ENCODE measurements at places on chromosomes 6 and 20.

GRCh38 chr20:25020345-25020744 is 27.8 kb upstream of the APMAP start:
- no peak for DNase-seq

DNA sequence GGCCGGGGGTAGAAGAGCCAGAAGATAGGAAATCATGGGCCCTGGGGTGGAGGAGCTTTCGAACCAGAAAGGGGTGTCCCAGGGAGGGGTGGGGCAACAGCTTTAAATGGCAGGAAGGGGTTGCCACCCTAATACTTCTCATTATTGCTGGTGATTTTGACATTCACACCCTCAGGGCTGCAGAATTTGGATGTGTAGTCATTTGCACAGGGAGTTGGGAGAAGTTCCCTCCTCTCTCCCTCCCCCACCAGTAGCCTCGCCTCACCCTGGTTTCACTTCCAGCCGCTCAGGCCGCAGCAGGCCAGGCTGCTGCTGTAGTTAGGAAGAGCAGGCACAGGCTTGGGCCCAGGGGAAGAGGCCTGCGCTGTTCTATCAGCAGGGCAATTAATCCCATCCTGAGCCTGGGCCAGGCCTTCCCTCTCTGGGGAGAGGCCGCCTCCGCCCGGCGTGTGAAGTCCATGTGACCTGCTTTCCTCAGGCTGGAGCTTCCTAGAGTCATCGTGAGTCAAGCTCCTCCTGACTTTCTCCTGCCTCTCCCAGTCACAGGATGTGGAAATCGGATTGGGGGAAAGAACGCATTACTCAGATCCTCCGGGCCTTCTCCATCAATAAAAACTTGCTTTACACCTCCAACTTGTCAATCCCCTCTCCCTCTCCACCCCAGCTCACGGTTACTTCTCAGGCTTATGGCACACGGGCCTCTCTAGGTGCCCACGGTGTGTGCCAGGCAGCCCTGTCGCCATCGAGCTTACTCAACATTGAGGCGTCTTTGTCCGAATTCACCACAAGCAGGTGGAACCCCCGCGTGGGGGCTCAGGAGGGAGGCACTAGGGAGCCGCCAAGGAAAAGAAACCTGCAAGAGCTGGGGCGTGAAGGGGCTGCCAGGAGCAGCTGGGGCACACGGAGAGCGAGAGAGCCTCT is 7.8 kb downstream of the ADTRP start:
- DNase-seq: no peak

DNA sequence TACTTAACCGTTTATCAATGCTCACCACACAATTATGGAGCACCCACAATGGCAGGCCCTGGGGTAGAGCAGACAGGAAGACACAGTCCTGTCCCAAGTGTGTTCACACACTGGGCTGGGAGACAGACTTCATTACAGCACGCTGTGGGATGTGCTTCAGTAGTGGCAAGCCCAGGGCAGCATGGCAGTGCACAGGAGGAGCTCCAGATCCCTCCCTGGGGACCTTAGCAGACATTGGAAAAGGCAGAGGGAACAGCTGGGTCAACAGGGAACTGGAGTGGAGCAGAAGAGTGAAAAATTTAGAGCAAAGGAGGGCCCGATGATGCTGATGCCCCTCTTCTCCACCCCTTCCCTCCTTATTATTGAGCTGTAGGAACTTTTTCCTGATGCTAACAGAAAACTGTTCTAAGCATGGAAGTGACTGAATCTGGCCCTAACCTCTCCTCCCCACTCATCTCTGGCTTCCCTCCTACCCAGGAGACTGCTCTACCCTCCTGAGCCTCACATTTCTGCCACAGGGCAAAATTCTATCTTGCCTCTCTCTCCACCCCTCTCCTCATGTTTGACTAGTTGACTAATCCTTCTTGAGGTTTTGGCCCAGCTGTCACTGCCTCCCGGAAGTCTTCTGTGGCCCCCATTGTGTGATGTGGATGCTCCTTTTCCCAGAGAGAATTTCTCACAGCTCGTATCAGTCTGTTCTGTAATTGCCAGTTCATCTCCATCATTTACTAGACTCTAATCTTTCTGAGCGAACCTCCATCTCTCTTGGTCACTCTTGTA is 41.3 kb upstream of the NOP56 start:
- no peak for DNase-seq

DNA sequence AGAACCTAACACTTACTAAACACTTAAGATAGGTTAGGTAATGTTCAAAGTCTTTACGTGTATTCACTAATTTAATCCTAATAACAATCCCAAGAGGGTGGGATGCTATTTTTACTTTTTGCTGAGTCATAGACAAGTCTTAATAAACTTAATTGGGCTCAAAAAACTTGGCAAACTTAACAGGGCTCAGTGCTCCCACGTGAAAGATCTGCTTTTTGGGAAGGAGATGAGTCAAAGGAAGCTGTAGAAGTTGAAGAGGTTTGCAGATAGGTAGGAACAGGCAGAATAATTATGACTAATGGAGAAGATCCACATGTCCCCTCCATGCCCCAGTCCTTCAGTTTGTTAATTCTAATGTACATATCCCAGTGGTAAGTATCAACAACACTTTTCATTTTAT is 44.5 kb upstream of the STMND1 start:
- DNase-seq: no peak

DNA sequence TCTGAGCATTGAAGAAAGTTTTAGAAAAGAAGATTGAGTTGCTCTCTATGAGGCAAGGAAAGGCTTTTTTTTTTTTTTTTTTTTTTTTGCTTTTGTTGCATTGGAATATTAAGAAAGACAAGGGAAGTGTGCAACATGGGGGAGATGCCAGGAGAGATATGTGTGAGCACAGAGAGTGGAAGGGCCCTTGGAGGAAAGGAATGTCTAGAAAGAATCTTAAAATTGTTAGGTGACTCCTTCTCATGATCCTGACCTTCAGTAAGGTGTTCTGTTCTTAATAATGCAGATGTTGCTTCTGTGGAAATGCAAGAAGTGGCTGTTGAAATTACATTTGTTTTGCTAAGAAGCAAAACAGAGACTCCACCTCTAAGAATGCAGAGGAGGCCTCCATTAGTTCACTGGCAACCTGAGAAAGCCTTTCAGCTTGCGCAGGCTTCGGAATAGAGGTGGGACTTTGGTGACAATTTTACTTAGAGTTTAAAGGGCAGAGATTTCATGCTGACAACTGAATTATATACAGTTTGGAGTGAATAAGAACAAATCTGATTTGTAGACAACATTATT is 118.0 kb upstream of the ASCC3 start:
- DNase-seq: no peak

DNA sequence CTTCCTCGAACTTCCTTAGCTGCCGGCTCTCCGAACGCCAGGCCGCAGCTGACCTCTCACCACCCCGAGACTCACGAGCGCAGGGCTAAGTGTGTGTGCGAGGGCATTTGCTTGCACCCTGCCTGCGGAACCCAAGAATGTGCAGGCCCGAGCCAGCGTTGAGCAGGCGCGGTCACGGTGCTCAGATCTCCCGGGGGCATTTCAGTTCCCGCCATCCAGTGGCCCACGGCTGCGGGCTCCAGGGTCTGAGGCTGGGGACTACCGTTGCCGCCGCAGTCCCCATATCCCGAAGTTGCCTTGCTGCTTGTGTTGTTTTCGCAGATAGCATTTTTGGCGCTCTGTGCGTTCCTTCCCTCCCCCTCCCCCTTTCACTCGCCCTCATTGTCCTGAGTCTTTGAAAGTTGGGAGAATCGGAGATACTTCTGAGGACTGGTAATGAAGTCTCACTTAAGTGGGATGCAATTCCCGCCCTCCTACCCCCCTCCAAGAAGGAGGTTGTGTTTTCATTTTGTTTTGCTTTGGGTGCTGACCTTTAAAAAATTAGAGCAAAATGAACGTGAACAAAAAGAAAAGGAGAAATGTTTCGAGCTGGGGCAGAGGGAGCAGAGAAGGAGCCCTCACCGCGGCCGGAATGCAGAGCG is 1.7 kb downstream of the NR2E1 start:
- DNase-seq: no peak

DNA sequence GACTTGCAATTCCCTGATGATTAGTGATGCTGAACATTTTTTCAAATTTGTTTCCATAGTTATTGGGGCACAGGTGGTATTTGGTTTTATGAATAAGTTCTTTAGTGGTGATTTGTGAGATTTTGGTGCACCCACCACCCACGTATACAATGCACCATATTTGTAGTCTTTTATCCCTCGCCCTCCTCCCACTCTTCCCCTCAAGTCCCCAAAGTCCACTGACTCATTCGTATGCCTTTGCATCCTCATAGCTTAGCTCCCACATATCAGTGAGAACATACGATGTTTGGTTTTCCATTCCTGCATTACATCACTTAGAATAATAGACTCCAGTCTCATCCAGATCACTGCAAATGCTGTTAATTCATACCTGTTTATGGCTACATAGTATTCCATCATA is 167.3 kb downstream of the MYLK4 start:
- DNase-seq: no peak

DNA sequence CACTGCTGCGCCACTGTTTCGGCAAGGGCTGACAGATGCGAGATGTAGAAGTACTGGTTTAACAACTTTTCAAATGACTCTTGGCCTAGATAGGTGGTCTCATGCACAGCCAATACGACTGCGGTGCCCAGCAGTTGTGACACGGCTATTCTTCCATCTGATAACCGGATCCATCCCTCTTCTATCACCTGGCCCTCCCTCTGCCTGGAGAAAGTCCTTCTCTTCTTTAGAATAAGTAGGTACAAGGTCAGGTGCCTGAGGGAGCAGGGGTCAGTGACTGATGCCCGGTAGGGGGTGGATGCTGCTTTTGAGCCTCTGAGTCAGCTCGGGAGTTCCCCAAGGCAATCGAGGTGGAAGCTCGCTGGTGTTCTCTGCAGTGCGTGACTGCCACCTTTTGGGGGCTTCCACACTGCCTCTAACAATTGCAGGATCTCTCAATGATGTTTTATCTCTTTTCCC is 166.8 kb upstream of the GRIK2 start:
- no peak for DNase-seq

GRCh38 chr6:156056085-156056484 is 600.4 kb upstream of the NOX3 start:
- no peak for DNase-seq

GRCh38 chr20:16926626-16927430 is 178.7 kb downstream of the OTOR start:
- no peak for DNase-seq

DNA sequence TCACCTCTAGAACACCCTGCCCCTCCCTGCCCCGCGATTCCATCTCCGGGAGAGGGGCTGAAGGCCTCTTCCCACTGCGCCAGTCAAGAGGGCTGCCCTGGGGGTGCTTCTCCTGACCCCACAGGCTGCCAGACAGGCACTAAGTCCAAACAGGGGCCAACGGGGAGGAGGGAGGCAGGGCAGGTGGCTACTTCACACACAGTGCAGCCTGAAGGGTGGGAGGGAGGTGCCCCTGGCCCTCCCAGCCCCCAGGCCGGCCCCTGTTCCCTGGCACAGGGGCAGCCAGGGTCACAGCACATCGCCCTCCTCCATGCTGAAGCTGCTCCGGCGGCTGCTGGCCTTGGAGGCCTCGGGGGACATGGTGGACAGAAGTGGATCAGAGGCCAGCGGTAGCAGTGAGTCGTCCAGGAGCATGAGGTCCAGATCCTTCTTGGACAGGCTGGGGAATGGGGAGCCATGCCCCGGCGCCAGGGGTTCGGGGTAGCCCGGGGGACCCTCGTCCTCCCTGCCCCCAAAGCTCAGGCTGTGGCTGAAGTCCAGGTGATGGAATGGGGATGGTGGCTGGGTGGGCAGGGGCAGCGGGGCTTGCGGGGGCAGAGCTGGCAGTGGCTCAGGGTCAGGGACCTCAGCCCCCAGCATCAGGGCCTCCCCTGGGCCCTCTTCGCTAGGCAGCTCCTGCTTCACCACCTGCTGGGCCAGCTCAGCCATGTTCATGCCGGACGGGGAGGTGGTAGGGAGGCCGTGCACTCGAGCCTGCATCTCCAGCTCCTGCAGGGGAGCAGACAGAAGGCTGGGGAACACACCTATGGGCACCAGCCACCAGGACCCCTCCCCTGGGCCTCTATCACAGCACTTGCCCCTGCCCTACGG is 46.3 kb downstream of the MDFI start:
- no peak for DNase-seq

DNA sequence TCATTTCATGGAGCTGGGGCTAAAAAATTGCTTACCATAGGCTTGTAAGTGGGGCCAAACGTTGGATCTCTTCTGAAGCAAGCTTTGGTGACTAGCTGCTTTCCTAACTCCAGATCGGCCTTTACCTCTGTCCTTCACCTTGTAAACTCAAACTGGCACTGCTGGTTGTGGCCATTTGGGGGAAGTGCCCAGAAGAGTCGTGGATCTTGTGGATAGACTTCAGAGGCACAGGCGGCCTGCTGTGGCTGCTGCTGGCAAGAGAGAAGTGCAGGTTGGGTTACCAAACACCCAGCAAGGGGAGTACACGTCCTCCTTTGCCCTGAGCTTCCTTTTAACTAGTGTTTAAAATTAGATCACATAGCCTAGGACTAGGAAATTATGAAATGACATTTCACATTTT is 36.8 kb upstream of the KLHL31 start:
- DNase-seq: no peak

DNA sequence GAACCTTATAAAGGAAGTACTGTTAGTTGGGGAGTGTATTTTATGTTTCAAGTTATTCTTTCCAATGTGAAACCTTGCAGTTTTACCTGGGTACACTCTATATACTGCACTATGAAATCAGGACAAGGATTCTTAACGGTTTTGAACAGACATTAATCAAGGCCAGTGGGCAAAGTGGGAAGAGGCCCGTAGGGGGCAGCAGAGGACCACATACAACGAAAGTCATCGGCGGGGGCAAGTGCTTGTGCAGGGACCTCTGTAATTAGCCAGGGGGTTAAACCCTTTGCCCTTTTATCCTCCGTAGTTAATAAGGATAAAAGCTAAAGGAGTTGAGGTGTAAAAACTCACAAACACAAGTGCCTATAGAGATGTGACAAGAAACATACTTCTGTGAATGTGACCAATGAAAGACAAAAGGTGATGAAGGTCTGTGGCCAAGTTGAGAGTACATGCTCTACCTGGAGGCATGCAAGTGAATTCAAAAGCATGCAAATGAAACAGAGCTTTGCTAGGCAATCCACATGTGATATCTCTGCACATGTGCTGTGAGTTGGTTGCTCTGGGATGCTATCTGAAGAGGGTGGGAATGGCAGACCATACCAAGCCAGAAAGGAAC is 392.7 kb upstream of the MAN1A1 start:
- DNase-seq: no peak

GRCh38 chr6:75449630-75450206 is 43.9 kb downstream of the FILIP1 start:
- no peak for DNase-seq
